ENCODE measurements at places on chromosomes 11 and 22.

DNA sequence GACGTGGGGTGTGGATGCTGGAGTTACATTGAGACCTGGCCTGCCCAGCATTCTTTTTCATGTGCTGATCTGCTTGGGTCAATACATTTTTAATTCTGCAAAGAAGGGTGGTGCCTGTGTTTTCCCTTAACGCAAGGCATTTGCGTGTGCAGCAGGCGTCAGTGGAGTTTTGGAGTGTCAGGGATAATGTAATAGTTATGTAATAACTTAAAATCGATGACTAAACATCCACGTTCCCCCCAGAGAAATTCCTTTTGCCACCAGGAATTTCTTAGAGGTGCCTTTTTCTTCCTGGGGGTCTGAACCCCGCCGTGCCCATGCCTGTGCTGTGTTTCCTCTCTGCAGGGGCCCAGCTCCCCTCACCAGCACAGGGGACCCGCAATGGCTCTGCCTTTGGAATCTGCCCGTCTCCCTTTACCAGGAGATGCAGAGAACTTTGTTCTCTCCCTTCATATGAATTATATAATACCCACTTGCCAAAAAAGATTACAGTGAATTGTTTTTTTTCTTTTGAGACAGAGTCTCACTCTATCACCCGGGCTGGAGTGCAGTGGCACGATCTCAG lies 62.6 kb downstream of the TBC1D22A start:
- DNase-seq = no peak

- DNase-seq = no peak
Measured at GRCh38 chr11:76329983-76330382, 50.9 kb downstream of the THAP12 start.

DNA sequence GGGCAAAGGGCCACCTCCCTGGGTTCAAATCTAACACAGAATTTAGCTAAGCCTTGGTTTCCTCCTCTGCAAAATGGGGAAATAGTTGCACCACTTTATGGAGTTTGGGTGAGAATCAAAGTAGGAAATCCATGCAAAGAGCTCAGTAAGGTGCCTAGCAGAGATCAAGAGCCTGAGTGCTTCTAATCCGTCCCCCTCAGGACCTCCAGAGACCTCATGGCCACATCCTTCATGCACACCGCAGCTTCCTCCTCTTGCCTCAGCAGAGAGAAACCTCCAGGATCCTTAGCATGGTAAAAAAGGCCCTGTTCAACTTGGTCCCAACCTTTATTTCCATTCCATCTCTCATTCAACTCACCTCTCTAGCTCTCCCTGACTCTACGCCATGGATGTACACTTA lies 37.8 kb upstream of the NAV2 start:
- DNase-seq = no peak

DNA sequence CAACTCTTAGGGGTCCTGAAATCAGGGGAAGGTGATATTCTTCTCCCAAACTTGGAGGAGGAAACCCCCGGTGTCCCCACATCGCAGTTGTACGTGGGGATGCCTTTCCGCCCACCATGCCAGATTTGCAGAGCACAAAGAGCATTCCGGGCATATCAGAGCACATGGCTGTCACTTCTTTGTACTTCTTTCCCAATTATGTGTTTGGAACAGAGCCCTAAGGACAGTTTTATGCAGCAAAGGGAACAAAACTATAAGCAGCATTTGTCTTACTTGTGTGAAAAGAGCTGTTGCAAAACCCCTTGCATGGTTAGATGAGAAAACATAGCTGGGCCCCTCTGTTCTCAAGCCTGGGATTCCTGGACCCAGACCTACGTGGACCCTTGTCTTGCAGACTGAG lies 41.2 kb downstream of the NTM start:
- no peak for DNase-seq

GRCh38 chr11:134390706-134391569 lies 21.1 kb downstream of the B3GAT1 start:
- DNase-seq = no peak

DNA sequence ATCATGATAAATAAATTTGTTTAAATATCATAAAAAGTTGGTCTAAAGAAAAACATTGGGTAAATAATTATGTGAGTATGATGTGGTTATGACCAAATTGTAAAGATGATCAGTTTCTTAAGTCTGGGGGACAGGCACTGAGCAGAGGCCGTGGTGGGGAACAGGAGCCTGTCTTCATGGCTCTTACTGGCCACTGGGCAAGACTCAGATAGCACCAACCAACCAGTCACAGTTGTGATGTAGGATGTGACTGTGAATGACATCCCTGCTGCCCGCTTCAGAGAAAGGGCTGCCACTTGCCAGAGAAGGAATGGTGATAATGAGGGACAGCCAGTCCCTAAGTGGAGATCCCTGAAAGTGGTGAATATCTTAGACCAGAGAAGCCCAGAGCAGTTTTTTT lies 7.0 kb downstream of the PTPRJ start:
- DNase-seq = peak; percentile 56

- DNase-seq = peak; percentile 9
Measured at GRCh38 chr11:122020902-122021301, 95.1 kb downstream of the BLID start.

GRCh38 chr11:2306877-2307500 lies 5.2 kb downstream of the TSPAN32 start:
- no peak for DNase-seq

- DNase-seq = no peak
Measured at GRCh38 chr11:69511358-69512055, 30.0 kb downstream of the LINC01488 start.

- DNase-seq = no peak
Measured at GRCh38 chr11:73217131-73217809, 811 bp upstream of the P2RY2 start.

DNA sequence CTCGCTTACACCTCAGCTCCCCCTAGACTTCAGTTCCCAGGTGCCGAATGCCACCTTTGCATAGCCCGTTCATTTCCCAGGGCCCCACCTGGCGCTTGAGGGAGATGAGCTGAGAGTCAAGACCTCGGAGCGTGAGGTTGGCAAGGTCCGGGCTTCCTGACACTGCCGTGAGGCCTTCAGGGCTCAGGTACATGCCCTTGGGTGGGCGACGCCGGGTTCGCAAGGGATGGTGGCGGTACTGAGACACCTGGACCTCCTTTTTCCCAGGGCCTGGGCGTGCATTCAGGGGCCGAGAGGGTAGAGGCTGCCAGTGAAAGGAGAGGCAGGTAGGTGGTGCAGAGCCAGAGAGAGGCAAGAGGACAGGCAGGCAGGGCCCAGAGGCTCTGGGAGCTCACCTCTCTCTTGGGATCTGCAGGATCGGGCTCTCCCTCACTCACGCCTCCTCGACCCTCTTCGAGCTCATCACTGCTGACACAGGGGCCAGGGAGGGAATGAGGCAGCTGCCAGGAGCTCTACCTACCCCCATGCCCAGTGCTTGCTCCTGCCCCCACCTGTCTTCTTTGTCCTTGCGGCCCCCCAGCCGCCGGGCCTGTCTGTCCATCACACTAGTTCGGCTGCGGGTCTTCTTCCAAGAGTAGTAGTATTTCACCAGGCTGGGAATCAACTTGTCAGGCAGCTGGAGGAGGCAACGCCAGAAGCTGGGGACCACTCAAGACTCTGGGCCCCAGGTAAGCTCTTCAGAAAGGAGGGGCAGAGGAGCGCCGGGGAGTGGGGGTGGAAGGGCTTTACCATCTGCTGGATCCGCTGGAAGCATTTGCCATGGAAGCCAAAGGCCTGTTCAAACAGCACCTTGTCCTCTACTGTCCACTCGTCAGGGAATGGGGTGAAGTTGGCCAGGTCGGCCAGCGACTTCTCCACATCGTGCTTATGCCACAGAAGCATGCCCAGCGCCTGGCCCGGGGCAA lies 2.8 kb downstream of the RCOR2 start:
- DNase-seq = no peak

- no peak for DNase-seq
Measured at GRCh38 chr11:126426106-126426505, 70.6 kb downstream of the ST3GAL4 start.

- DNase-seq = no peak
Measured at GRCh38 chr11:106288057-106288456, 210.6 kb downstream of the AASDHPPT start.

GRCh38 chr11:8006349-8006977 lies 19.3 kb downstream of the EIF3F start:
- peak; percentile 69 for DNase-seq

DNA sequence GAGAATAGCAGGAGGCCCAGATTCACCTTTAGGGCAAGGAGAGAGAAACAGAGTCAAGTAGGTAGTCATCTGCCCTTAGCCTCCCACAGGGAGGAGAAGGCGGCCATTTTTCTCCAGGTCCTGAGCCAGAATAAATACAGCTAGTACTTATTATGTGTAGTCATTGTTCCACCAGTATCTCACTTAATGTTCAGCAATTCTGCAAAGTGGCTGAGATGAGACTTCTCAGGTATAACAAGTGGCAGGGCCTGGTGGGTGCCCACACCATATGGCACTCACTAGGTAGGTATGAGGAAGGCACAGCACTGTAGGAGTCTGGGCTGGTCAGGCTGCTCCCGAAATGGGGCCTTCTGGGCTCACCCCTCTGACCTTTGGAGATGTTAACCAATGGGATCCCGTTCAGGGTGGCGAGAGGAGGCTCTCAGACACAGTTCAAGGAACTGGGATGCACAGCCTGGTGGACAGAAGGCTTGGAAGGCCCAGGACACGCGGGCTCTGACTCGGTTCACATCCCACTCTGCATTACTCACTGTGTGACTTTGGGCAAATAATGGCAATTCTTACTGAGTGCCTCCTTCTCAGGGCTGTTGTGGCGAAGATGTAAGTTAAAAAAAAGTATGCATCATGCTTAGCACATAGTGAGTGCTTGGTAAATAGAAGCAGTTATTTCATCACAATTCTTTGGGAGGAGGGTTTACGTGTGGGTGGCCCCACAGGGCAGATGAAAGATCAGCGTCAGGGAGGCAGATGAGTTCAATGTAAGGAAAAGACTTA lies 25.1 kb downstream of the RTN4RL2 start:
- DNase-seq = peak; percentile 92

GRCh38 chr11:119134389-119134978 lies 13.1 kb downstream of the HINFP start:
- DNase-seq = peak; percentile 78

DNA sequence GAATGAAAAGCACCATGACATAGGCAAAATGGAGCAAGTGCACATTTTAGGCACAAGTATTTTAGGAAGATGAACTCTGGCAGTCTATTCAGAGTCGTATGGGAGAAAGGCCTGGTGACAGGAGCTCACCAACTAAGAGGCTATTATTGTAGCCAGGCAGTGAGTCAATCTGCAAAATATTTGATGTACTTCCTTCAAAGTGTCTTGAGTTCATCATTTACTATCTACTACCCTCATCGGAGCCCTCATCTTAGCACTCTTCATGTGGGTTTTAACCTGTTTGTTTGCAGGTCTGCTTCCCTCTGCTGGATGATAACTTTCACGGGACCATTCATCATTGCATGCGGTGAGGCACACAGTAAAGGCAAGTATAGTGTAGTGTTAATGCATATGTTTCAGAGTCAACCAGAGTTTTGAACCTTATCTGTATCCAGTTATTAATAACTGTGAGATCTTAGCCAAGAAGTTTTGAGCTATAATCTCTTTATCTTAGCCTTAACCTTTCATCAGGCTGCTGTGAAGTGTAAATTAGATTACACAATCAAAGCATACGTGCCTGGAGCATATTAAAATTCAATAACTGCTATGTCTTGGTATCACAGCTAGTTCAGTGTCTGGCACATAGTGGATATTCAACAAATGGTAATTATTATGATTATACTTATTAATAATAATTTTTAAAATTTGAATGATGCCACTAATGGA lies 70.9 kb upstream of the SC5D start:
- no peak for DNase-seq

DNA sequence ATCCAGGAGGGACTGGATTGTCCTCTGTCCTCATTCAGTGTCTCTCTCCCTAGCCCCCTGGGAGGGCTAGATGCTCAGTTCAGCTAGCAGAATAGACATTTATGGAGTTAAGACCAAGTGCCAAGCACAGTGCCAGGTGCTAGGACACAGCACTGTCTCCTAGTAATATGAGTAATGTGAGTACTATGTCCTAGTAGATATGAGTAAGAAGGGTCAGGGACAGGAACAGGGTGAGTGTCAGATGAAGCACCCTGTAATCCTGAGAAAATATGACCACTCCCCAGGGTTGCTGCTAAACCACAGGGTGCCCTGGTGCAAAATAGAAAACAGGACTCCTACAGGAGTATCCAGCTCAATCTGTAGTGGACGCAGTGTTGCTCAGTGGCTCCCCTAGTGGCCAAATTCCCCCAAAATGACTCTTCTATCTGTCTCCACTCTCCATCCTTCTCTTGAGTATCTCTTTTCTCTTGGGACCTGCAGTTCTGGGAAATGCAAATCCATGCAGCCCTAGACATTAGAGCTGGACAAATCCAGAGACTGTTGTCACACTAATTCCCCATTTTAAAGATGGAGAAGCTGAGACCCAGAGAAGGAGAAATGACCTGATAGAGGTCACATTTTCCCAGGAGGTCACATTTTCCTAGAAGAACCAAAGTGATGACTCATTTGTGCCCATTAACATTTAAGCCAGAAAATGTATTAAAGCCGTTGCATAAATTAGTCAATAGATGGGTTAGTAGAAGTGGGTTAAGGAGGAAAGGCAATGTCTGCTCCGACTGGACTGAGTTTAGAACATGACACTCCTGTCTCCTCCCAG lies 214.3 kb downstream of the NXPE2 start:
- peak; percentile 18 for DNase-seq

DNA sequence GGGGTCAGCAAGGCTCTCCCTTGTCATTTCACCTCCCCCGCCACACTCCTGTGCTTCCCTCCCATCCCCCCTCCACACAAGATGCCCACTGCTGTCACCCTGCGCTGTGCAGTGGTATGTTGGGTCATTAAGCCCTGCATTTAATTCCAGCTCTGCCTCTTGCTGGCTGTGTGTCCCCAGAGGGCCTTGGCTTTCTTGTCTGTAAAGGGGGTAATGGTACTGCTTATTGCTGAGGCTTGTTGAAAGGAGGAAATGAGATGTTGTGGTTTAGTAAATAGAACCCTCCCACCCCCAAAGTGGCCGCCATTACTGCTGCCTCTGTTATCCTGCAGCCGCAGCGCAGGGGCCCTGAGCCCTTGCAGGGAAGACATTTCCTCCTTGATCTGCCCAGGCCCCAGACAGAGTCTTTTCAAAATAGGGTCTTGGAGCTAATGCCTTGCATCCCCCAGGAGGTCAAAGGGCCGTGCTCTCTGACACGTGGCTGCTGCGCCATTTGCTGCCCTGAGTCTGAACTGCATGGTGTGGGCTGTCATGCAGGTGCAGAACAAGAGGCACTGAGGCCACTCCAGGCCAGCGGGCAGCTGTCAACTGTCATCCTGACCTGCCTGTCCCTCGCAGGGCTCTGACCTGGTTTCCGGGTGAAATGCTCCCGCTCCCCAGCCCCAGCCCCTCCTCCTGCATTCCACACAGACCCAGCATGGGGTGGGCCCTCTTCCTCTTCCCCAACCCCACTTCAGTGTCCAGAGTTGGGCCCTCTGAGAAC lies 18.7 kb downstream of the PVALB start:
- DNase-seq = no peak

- DNase-seq = no peak
Measured at GRCh38 chr11:10975287-10975721, 117.5 kb upstream of the ZBED5 start.

DNA sequence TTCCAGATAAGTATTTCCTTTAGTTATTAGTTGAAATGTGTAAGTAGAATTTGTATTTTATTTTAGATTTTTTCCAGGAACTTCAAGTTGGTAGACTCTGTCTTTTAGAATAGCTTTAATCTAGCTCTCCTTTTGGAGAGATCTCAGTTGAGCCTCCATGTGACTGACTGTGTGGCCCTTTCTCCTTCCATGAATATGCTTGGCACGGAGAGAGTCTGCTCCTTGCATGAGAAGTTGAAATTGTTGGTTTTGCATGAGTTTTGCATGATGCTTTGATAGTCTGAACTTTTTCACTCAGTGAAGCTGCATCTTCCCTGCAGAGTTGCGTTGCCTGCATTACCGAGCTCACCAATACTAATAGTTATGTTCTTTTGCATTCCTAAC lies 32.8 kb upstream of the CTTN start:
- DNase-seq = no peak

GRCh38 chr11:82967381-82967780 lies 65.8 kb downstream of the DDIAS start:
- DNase-seq = no peak

Measured in suppressor macrophage (primary cell).